ENCODE measurements at places on chromosomes 4 and X. TPM values are rescaled to one million over a fixed set of nuclear protein-coding genes. Genes with fewer than 3 reads are reported as not detected.

DNA sequence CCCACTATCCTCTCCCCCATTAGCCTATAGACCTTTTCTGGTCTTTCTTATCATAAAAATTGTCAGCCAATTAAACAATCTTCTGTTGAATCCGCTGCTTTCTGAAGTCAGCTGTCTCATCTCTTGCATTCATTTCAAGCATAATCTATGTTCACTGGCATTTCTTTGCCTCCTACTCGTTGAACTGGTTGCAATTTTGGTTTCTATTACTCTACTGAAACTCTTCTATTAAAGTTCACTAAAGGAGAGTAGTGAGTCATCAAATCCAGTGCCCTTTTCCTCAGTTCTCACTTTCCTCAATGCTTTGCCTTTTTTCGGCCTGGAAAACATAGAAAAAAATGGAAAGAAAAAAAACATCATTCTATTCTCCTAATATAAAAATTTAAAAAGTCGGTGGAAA is 23.9 kb upstream of the CXCL13 start:
- no peak for DNase-seq

GRCh38 chr4:3363411-3364141 is 70.8 kb downstream of the RGS12 start:
- peak; percentile 68 for DNase-seq

GRCh38 chrX:24920769-24921168 is 95.0 kb downstream of the ARX start:
- DNase-seq = no peak

- DNase-seq = no peak
These were observed 29.1 kb downstream of the ARHGEF9 start for GRCh38 chrX:63755892-63756291.

DNA sequence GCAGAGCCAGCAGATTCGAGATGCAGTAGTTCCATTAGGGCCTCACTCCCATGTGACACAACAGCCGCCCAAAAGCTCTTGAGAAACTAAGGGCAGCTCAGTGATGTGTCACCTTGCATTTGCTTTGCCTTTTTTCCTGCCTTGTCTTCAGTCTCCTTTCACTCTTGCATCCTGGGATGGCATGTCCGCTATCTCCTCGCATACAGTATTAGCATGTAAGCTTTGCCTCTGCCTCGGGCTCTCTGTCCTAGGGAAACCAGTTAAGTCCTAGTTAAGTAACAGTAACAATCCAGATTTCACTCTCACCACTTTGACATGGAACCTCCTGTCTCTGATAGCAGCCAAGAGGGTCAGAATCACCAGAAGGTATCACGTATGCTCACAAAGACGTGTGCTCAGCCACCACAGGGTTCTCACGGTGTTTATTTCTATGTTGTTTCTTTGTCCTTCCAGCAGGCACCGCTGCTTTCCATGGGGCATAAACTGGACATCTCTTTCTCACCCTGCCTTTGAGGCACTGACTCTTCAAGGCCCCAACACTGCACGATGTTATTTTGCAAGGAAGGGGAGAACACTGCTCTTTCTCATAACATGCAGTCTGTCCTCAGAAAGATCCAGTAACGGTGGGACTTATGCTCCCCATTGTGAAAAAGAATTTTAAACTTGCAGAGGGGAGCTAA is 26.7 kb upstream of the SORBS2 start:
- peak; percentile 19 for DNase-seq

GRCh38 chr4:151226004-151226932 is 50.7 kb upstream of the PRSS48 start:
- peak; percentile 86 for DNase-seq

DNA sequence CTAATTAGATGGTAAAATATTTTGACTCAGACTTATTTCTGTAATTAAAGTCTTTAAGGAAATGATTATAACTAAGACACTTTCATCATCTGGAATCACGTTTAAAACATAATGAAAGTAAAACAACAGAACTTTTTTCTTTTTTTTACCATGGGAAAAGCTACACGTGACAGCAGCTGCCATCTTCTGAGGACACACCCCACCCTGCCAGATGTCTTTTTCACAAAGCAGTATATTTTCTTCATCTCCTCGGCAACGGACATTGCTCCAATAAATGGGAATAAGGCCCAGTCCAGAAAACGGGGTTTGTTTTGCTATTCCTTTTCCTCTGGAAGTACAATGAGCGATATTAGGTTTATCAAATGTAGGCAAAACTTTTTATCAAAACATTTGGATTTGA is 17.5 kb downstream of the PRSS12 start:
- no peak for DNase-seq

GRCh38 chr4:80156410-80156809 is 40.9 kb upstream of the PRDM8 start:
- DNase-seq = no peak

- peak; percentile 73 for DNase-seq
These were observed 12.5 kb downstream of the L1CAM start for GRCh38 chrX:153873282-153874084.

- no peak for DNase-seq
These were observed 367.8 kb upstream of the GRIA3 start for GRCh38 chrX:122816288-122816687.

GRCh38 chrX:110276778-110277177 is 41.1 kb downstream of the AMMECR1 start:
- no peak for DNase-seq

DNA sequence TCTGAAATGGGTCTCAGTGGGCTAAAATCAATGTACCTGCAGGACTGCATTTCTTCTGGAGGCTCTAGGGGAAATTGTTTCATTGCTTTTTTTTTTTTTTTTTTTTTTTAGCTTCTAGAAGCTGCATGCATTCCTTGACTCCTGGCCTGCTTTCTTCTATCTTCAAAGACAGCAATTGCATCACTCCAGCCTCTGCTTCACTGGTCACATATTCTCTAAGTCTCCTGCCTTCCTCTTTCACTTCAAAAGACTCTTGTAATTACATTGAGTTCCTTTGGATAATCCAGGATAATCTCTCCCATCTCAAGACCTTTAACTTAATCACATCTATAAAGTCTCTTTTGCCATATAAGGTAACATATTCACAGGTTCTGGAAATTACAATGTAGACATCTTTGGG is 11.3 kb upstream of the PCYT1B start:
- DNase-seq = no peak

DNA sequence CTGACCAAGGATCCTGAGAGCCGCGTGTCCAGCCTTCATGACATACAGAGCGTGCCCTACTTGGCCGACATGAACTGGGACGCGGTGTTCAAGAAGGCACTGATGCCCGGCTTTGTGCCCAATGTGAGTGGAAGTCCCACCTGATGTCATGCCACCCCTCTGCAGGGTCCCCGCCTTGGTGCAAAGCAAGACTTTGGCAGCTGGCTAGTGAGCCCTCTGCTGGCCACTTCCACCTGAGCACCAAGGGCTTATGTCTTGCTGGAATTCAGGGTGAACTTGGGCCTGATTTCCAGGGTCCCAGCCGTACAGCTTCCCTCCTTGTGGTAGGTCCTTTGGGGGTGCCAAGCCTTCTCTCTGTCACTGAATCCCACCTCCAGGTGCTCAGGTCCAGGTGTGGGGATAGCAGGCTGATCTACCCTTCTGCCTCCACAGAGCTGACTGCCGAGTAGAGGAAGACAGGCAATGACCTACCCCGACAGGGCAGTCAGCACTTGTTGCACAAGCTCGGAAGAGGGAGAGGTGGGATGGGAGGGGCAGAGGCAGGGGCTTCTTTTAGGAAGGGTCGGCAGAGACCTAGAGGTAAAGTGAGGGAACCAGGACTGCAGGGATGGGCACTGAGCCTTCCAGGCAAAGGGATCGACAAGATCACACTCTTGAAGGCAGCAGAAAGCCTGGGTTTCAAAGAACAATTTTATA is 248.1 kb downstream of the EVC2 start:
- DNase-seq = peak; percentile 89

GRCh38 chr4:101020956-101021355 is 326.4 kb downstream of the PPP3CA start:
- DNase-seq = no peak

GRCh38 chrX:110407910-110408545 is 49.4 kb downstream of the RTL9 start:
- no peak for DNase-seq

DNA sequence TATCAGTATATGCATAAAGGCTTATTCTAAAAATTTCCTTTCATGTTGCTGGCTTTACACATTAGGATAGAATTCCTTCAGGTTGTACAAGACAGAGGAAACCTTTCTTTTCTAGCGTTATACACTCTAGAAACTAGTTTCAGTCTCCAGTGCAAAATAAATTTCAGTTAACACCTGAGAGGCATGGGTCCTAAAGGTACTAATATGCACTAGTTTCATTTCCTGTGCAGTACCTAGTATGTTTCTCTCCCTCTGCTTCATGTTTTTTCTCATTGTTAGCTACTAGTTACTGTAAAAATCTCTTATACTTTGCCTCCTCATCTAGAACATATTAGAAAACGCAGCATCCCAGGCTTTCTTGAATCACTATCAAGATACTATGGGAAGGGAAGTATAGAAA is 54.0 kb downstream of the SNX25 start:
- no peak for DNase-seq

DNA sequence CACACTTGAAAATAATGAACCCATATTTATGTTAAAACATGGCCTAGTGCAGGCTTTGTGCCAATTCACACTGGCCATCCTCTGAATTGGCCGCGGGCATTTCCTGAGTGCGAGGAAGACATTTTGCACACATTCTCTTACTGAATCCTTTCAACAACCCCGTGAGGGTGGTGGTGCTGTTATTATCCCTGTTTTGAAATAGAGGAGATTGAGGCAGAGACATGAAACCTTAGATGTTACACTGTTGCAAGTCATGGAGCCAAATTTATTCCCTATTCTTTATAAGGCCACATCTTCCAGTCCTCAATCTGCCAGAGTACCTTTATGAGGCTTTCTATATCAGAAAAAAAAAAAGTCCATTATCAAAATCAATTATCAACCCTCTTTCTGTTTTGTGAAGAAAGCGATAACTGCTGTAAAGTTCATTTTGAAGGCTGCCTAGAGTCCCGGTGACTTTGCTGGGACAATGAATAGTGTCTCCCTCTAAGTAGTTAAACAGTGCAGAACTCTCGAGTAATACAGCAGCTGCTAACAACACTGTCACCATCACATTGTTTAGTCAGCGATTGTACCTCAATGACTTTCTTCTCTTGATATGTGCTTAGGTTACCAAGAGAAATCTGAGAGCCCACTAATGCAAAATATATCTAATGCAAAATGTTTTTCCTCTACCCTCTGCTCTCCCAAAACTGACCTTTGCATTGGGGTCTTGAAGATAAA is 242.3 kb upstream of the PPARGC1A start:
- DNase-seq = no peak

DNA sequence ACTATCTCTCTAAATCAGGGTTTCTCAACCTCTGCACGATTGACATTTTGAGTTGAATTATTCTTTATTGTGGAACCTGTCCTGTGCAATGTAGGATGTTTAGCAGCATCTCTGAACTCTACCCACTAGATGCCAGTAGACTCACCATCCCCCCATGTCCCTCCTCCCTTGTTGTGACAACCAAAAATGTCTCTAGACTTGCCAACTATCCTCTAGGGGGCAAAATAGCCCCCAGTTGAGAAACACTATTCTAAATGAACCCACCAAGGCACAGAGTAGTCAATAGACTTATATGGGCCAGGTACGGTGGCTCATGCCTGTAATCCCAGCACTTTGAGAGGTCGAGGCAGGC is 49.1 kb upstream of the GAB1 start:
- no peak for DNase-seq

- no peak for DNase-seq
These were observed 32.2 kb upstream of the GATB start for GRCh38 chr4:151792995-151793394.

- no peak for DNase-seq
These were observed 30.9 kb upstream of the ABCG2 start for GRCh38 chr4:88189418-88189738.

GRCh38 chr4:6290769-6291547 is 21.3 kb downstream of the WFS1 start:
- DNase-seq = no peak

PRR32 gene
- total RNA-seq = not detected

DRD5 gene
- not detected for total RNA-seq

NRK gene
- total RNA-seq = under 0.01 TPM

CENPVL2 gene
- not detected for total RNA-seq

CPLX1 gene
- not detected for total RNA-seq

CHRNA9 gene
- 0.36 TPM for total RNA-seq

ZFP92 gene
- total RNA-seq = not detected

DCAF12L1 gene
- not detected for total RNA-seq

PHOX2B gene
- total RNA-seq = not detected

All from osteoblast (primary cell).